ENCODE measurements at places on chromosomes 7 and 10.
A peak's percentile ranks its signal among the peaks of the same experiment; 100 is the strongest.

DNA sequence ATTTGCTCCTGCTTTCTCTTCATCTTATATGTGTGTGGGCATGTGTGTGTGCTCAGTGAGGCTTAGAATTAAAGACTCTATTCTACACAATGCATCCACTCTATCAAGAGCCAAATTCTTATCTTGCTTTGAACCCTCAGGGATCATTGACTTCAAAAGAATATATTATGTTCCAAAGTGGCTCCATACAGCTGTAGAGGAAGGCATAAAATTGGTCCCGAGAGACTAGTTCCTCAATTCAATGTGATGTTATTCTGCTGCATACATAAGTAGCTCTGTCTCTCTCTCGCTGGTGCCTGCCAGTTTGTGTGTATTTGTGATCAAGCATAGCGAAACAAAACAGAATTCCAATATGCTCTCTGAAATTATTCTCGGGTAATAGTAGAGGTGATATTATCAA lies 997.9 kb upstream of the POT1 start:
- peak; percentile 15 for DNase-seq

DNA sequence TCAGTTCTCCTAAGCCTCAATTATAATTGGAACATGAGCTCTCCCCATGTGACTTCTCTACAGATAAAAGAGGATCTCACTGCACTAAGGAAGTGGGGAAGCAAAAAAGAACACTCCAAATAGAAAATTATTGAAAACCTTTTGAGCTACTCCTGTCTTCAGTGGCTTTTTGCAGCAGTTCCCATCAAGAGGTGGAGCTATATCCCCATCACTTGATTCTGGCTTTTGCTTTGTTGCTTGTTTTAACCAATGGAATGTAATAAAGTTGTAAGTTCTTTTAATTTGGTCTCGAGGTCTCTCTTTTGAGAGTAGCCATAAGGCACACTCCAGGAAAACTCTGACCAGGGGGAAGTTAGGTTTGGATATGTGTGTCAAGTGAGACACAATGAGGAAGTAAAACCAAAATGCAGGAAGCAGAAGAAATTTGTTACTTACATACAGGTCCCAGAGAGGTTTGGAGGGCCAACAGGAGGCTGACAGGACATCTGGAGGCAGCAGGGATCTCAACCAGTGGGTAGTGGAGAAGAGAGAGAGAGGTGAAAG lies 569.4 kb downstream of the HTR7 start:
- DNase-seq: peak; percentile 76

DNA sequence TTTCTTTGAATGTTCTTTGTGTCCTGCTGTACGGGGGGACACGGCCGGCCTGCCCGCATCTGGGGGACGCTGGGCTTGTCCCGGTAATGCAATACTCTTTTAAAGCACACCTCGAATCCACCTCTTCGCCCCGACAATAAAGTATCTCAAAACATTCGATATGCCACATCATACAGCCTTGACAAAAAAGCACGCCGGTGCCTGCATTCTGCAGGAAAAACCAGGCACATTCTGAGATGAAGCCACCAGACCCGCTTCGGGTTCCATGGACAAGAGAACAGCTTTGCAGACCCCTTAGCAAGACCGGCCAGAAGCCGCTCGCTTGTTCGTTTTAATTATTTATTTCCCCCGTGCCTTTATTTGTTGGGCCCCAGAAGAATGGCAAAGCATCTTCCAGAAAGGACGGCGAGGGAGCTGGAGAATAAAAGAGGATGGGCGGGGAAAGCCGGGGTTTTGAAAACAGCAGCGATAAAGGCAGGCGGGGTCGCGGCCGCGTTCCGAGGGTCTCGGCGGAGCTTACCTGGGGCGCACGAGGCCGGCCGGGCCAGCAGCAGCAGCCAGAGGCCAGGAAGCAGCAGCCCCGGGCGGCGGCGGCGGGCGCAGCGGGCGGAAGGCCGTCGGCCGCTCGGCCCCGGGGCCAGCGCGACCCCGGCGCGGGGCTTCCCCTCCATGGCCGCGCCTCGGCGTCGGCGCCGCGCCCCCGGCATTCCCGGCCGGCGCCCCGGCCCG lies 462 bp downstream of the KIAA1549 start:
- no peak for DNase-seq

DNA sequence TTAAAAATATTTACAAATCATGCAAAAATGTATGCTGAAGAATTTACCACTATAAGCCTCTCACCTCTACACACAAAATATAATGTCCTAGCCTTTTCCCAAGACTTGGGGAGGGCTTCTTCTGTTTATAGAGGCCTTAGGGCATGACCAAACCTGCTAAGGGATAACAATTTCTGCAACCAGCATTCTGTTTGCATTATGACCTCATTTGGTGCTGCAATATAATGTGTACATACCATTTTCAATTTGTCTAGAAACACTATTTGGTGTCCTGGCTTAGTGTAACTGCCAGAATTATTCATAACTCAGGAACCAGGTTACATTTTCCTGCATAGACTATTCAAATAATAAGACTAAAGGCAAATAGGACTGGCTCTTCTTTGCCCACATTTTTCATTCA lies 446.6 kb upstream of the SORCS1 start:
- DNase-seq: no peak

GRCh38 chr10:48390558-48390871 lies 84.0 kb downstream of the MAPK8 start:
- DNase-seq: no peak

- no peak for DNase-seq
These were observed 5.6 kb downstream of the MGAM start for GRCh38 chr7:142001163-142001874.

DNA sequence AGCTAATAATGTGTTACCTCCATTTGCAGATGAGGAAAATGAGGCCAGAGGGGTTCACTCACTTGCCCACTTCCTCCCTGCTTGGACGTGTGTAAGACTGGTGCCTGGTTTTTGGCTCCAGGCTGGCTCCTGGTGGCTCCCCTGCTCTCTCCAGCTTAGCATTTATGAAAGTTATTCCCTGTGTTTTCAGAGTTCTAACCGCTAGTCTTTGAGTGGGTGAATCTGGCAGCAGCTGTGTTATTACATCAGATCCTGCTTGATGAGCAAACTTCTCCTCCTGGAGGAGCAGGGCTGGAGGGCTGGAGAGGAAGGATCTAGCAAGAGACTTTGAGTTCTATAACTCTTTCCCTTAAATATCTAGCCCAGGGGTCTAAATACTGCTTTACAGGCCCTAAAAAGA lies 80.9 kb upstream of the AGBL3 start:
- DNase-seq: peak; percentile 23

GRCh38 chr10:120162471-120162870 lies 269.9 kb downstream of the SEC23IP start:
- DNase-seq: no peak

DNA sequence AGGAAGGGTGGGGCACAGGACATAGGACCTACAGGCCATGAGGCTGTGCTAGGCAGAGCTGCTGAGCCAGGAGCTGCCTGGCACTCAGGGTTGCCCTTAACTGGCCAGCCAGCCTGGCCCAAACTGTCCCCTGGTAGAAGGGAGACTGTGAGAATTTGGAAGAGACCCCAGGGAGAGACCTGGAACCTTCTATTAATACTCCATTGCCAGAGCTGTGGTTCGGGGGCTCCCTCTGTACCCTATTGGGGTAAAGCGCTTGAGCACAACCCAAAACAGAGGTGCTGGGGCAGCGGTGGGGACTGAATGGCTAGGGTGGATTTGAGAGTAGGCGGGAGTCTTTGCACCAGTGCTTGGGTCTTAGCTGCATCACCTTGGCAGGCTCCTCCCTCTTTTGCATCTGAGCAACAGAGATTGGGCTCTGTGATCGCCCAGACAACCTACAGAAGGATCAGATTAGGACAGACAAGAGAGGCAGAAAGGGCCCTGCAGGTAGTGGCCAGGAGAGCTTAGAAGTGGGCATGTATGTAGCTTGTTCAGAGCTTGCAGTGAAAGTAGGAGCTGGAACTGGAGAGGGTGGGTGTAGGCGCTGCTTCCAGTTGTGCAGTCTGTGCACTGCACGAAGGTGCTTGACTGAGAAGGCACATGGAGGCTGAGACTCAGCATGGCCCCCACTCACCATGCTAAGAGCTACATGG lies 53.3 kb downstream of the ADCYAP1R1 start:
- DNase-seq: no peak

GRCh38 chr7:111103678-111104274 lies 12.8 kb downstream of the LRRN3 start:
- DNase-seq: no peak

DNA sequence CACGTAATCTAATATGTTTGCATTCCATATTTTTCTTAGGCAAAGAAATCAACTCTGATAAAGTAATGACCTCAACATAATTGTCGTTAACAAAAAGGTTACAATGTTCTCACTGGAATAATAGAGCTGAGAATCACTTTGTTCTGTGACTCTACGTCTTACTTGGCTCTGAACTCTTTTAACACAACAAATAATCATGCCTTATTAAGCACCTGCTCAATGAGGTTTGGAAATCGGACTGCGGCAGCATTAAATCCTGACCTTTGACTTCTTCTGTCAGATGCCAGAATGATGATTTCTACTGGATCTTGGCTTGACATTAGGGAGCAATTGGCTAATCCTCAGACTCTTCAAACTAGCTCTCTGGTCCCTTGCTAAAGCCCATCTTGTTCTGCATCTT lies 233.6 kb downstream of the SEMA3D start:
- no peak for DNase-seq

- DNase-seq: no peak
These were observed 942 bp upstream of the KIAA1217 start for GRCh38 chr10:24207781-24208611.

- no peak for DNase-seq
These were observed 111.9 kb downstream of the ZMIZ1 start for GRCh38 chr10:79180414-79181221.

- peak; percentile 59 for DNase-seq
These were observed 16.3 kb downstream of the MINDY4 start for GRCh38 chr7:30787486-30787885.

- DNase-seq: no peak
These were observed 166.1 kb downstream of the DNAJB9 start for GRCh38 chr7:108735814-108736213.

DNA sequence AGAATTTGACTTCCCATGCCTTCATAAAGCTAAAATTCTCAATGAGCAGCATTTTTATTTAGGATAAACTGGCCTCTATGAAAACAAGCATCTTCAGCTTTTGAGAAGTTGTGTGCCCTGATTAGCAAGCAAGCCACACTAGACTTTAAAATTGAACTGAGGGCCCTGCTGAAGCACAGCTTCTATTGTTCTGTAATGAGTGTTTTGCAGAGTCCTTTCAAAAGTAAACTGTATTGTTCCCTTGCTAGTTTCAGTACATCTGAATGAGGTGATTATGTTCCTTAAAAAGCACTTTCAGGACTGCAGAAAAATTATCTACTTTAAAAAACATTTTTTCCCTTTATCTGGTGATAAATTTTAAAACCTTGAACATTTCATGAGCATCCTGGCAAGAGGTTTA lies 113.3 kb upstream of the PRPS1L1 start:
- no peak for DNase-seq

- DNase-seq: no peak
These were observed 90.9 kb downstream of the MTERF1 start for GRCh38 chr7:91789558-91789957.

GRCh38 chr10:131275691-131276090 lies 35.8 kb downstream of the TCERG1L start:
- DNase-seq: no peak

GRCh38 chr10:14278533-14278932 lies 52.2 kb downstream of the FRMD4A start:
- no peak for DNase-seq

- peak; percentile 97 for DNase-seq
These were observed 25.9 kb downstream of the ST8SIA6 start for GRCh38 chr10:17428351-17429097.

All from OCI-M1 (cell line).